ENCODE measurements at places on chromosomes 12 and 14. TPM values are rescaled to one million over a fixed set of nuclear protein-coding genes. Genes with fewer than 3 reads are reported as not detected.

The INHBC gene
- not detected for total RNA-seq

The TAS2R46 gene
- total RNA-seq, result 12.3 TPM

The RNASE3 gene
- not detected for total RNA-seq

The CAPZA3 gene
- not detected for total RNA-seq

The GOLT1B gene
- 48.7 TPM for total RNA-seq

The TRHDE gene
- 57.1 TPM for total RNA-seq

The KRT6C gene
- total RNA-seq, result not detected

DNA sequence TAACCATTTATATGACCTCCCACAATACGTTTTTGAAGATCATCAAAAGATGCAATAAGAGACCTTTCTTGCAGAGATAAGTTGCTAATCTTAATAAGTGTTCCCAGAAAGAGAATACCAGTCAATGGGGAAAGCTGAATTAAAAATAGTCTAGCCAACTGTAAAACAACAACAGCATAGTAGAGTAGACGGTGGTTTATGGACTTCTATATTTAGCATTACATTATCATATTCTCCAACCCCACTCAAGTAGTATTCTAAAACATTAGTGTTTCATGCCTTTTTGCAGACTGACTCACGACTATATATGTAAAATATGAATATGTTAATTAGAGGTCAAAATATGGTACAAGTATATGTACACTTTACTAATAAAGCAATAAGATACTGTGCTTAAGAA is 218.9 kb downstream of the MED13L start:
- no peak for DNase-seq

GRCh38 chr14:101870273-101870939 is 94.0 kb upstream of the DYNC1H1 start:
- DNase-seq, result no peak

DNA sequence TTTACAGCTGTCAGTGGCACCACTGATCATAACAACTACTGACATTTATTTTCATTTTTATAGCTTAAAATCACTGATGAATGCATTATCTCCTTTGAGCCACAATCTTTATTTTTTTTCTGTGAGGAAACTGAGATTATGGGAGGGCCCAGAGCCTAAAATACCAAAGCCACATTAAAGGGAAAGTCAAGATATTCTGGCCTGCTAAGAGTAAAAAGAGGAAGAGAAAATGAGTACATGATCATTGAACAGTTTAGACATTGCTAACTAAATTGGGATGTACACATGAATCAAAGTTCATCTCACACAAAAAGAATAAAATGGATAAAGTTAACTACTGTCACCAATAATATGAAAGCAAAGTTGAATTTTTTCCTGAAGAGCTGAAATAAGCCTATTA is 170.5 kb upstream of the GARIN2 start:
- DNase-seq, result no peak

DNA sequence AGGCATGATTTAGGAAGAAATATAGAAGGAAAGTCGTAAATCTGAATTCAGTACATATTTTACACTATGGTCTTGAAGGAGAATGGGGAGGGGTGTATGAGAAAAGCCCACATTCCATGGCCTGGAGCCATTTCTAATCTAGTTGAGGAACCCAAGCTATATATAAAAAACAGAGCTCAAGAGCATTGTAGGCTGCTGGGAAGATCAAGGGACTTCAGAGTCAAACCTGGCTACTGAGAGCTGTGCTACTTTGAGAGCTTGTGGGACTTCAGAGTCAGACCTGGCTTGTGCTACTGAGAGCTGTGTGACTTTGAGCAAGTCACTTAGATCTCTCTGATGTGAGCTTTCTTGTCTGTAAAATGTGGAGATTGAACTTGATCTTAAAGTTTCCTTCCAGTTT is 58.7 kb downstream of the TBK1 start:
- DNase-seq, result no peak

GRCh38 chr14:77883847-77884238 is 83.9 kb downstream of the ADCK1 start:
- DNase-seq, result no peak

DNA sequence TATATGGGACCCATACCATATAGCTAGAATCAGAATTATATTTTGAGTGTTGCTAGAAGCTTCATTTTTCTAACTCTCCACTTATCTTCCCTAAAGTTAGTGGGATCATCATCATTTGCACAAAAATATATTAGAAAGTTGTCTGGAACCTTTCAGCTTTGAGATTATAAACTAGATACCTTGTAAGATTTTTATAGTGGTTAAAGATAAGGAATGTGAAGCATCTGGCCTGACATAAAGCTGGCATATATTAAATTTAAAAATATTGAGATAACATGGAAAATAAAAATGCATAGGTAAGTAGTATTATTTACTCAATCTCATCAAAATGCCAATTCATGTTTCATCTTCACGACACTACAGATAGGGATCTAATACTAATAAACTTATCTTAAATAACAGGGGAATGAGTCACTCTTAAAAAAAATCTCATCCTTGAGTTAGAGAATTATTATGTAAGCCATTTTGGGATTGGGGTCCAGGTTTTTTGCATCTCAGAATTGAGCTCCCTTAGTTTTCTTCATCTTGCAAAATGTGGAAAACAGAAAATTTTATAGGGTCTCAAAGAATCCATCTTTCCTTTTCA is 318.5 kb downstream of the KCNC2 start:
- DNase-seq, result no peak

DNA sequence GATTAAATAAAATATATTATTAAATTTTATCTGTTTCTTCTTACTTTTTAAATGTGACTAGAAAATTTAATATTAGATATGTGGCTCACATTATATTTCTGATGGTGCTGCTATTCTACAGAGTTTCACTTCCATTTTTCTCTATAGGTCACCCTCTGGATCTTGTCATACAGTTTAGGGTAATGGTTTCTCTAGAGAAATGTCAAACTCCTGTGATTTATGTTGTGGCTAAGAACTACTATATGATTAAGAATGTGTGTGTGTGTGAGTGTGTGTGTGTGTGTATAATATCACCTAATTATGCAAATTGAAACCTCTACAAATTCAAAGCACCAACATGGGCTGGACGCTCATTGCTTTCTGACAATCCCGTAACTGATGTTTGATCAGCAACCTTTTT is 325.9 kb downstream of the ADAMTS20 start:
- DNase-seq, result no peak

DNA sequence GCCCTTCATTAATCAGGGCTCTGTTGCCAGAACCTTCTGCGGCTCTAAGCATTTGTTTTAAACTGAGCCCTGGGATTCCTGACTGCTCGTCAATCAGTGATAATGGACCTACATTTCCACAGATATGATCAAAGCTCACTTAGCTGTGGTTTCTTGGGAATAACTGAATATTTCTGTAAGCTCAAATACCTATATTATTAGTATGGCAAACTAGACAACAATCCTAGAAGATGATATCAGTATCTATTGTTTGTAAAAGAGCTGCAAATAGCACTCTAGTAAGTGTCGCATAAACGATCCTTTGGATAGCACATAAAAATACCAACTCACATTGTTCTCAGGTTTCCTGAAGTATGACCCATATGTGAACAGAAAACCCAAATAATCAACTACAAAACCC is 150.4 kb downstream of the PPM1H start:
- no peak for DNase-seq
